ENCODE measurements at places on chromosomes 12 and 14.

DNA sequence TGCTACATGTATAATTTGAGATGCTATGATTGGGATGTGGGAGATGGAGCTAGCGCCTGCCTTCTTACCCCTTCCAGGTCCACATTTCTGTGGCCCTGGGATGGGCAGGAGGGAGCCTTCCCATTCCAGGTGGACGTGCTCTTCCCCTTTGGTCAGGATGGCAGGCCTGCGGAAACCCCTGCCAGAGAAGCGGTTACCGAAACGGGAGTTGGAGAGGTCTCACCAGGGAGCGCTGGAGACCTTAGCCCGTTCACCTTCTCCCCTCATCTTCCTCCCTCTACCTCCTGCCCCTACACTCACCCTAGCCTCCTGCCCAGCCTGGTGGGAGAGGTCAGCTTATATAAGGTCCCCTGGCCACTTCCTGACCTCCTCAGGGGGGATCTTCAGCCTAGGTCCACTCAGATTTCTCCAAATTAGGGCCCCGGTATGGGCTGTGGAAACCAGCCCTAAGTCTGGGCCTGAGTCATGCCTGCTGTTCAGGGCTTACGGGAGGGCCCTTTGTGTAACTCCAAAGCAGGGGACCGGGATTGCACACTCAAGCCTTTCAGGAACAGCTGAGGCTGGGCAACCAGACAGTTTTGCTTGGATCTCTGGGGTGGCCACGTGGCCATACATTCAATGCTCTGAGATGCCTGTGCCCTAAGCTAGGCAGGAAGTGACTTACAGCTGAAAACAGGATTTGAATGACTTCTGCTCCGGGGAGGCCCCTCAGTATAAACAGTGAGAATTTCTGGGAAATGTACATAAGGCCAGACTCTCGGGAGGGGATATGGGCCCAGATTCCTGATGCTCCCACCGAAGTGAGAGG is 10.2 kb upstream of the MEG3 start:
- DNase-seq: no peak

- DNase-seq: no peak
Observed at GRCh38 chr14:92898566-92899131, 24.3 kb upstream of the CHGA start.

GRCh38 chr14:77313371-77313770 is 7.3 kb downstream of the POMT2 start:
- DNase-seq: no peak

DNA sequence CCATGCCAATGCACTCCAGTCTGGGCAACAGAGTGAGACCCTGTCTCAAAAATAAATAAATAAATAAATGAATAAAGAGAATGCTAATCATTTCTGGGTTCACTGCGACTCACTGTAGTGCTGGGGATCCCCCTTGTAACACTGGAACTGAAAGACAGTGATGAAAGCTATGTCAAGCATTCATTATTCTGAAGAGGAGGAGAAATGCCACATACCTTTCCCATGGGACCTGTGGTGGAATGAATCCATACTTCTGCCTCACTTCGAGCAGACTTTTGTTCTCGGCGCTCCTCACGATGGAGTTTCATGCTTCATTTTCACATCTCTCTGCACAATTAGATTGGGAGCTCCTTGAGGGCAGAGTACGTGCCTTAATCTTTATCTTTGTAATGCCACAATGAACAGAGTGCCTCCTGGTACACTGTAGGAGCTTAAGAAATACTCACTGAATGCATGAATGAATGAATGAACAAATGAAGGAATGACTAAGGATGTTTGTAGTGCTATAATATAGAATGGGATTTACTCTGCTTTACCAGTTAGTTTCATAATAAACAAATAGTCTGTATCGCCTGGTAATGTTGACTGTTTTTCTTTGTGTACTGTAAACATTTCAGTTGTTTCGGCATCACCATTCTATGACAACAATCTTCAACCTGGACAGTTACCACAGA is 45.8 kb downstream of the DRAM1 start:
- no peak for DNase-seq

DNA sequence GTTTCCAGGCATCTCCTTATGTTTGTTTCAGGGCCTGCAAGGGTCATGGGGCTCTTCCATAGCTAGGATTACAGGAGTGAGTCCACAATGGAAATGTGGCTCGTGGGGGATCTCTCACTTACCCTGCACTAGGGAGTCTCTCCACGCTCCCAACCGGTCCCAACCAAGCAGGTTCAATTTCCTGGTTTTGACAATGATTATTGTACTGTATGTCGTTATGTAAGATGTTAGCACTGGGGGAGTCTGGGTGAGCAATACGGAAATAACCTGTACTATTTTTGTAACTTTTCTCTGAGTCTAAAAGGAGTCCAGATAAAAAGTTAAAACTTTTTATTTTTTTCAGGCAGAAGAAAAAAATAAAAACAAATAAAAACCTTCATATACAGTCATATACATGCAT is 325.7 kb upstream of the RGS6 start:
- DNase-seq: no peak

- DNase-seq: no peak
Observed at GRCh38 chr12:49304161-49304560, 9.2 kb downstream of the PRPH start.

DNA sequence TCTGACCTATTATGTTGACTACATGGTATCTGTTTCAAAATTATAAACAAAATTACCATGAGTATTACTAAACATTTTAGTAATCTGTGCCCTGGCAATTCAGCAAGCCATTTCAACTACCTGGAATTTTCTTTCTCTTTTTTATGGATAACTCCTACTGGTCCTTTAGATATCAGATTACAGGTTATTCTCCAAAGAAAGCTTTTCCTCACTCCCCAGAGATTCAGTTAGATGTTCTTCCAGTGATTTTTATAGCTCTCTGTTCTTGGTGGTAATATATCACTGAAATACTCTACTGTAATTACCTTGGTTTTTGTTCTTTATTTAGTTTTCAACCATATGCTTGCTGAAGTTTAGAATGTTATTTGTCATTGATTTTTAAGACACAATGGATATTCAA is 930.2 kb upstream of the FOXG1 start:
- DNase-seq: no peak

DNA sequence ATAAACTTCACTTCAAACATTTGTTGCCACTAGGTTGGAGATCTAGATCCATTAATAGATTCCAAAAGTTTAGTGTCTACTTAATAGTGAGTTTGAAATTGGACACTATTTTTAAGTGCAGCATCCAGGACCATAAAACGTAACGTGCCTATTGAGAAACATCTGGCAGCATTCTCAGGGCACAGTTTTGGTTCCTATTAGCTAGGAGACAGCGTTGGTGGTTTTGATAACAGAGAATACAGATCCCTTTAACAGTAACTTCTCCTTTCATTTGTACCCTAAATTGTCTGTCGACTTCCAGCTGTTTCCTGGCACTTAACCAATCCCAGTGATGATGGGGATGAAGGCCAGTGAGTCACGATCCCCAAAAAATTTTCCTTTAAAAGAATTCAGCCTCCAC is 25.8 kb downstream of the KCNK10 start:
- DNase-seq: no peak

- no peak for DNase-seq
Observed at GRCh38 chr12:80268924-80269749, 169.8 kb downstream of the OTOGL start.

- no peak for DNase-seq
Observed at GRCh38 chr12:11823043-11823442, 173.6 kb downstream of the ETV6 start.

GRCh38 chr12:57549909-57550640 is at the start of gene KIF5A:
TSS of gene KIF5A (plus strand) at chr12:57550044. CDS start at chr12:57550272, 228 bp downstream.
- peak; percentile 61 for DNase-seq

GRCh38 chr12:60112763-60113162 is 516.9 kb downstream of the SLC16A7 start:
- no peak for DNase-seq

GRCh38 chr14:33755358-33755757 is 195.5 kb downstream of the EGLN3 start:
- DNase-seq: no peak

DNA sequence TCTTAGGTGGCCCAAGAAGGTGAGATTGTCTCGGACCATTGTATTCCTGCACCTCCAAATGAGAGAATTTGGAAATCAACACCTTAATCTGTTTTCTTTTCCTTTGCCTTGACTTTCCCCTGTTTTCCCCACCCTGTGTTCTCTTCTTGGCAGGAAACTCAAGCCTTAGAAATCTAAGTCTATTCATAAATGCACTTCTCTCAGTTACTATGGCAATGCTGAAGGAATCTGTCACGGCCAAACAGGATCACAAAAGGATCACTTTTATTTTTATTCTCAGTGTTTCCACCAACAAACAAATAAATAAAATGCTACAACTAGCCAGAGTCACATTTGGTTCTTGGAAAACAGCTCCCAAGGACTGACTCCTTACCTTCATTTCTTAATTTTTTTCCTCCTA is 270.5 kb downstream of the BCAT1 start:
- DNase-seq: no peak
